ENCODE measurements at places on chromosomes 1 and 21.
A peak's percentile ranks its signal among the peaks of the same experiment; 100 is the strongest.

- DNase-seq: no peak
Observed at GRCh38 chr1:40267767-40268187, 9.7 kb downstream of the ZMPSTE24 start.

DNA sequence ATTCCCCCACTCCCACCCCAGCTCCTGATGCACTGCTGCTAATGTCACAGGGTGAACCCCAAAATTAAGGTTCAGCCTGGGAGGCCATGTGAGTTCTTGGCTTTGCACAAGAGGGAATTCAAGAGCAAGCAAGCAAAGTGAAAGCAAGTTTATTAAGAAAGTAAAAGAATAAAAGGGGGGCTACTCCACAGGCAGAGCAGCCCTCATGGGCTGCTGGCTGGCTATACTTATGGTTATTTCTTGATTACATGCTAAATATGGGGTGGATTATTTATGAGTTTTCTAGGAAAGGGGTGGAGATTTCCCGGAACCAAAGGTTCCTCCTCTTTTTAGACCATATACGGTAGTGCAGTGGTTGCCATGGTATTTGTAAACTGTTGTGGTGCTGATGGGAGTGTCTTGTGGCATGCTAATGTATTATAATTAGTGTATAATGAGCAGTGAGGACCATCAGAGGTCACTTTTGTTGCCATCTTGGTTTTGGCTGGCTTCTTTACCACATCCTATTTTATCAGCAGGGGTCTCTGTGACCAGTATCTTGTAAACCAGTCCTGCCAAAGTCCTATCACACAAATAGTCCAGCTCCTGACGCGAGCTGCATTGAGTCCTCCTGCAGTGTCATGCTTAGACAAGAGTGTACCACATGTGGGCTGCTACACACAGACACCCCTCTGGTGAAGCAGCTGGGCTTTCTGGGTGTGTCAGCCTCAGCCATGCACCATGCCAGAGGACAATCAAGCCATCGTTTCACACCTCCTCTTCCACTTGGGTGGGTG is 46.4 kb upstream of the CSF1 start:
- no peak for DNase-seq

GRCh38 chr1:153609585-153609907 is 3.4 kb downstream of the S100A16 start:
- no peak for DNase-seq

DNA sequence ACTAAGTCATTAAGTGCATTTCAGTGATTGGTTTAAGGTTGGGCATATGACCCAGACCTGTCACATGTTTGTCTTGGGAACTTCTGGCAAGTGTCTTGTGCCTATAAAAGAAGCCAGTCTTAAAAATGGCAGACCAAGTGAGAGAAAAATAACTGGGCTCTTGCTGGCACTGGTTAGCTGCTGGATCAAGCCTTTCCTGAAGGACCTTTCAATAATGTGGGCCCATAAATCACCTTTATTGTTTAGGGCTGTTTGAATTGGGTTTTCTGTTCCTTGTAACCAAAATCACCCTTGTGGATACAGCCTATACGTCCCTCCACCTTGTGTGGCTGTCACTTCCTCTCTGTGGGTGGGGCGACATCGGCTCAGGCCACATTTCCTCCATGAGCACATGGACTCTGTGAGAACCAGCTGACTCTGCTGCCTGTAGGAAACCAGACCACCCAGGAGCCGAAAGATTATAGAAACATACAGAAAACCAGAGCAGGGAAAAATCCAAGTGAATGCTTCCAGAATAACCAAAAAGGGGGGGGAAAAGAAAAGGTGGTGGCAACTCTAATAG is 25.6 kb upstream of the WNT4 start:
- no peak for DNase-seq

GRCh38 chr1:68819190-68819829 is 322.4 kb upstream of the DEPDC1 start:
- no peak for DNase-seq

DNA sequence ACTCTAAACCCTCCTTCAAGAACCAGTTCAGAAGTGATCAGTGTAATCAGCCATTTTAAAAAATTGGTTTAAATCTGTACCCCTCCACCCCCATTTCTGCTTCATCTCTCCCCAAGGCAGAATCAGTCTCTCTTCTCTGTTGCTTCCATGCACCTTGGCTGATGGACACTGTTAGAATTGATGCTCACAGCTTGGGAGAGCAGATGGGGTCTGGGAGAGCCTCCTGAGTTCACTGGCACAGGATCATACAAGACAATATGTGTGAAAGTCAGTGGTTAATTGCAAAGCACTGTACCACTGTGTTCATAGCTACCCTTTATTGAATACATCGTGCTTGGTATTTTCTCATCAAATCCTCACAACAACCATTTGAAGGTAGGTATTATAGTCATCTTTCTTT is 140.9 kb downstream of the ROR1 start:
- no peak for DNase-seq

GRCh38 chr1:74246315-74246714 is 11.1 kb downstream of the TNNI3K start:
- no peak for DNase-seq

- DNase-seq: no peak
Observed at GRCh38 chr1:63829349-63830327, 55.8 kb downstream of the ROR1 start.

- DNase-seq: no peak
Observed at GRCh38 chr21:17848228-17848627, 29.1 kb upstream of the C21orf91 start.

DNA sequence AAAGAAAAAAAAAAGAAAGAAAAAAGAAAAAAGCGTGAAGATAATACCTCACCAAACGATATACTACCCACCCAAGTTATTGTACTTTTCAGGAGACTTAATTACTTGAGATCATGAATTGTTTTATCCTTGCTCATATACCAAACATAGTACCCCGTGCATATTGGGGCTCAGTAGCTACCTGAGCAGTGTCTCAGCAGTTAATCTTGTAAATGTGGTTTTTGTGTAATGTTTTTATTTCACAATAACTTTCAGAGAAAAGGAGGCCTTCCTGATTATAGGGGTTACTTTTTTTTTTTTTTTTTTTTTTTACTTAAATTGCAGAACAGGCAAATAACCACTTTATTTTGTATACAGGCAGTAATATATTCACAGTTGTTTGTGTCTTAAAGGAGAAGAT is 80.3 kb downstream of the OSBPL9 start:
- no peak for DNase-seq

DNA sequence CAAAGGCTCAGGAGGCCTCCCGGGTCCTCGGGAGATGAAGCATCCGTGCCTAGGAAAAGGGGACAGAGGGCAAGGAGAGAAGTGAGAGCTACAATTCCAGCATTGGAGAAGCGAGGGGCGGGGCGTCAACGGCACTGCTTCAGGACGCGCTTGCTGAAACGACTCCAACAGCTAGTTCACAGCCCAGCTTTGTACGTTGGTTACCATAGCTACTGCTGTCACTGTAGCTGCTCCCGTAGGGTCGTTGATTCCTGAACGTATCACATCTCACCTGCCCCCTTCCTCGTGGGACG is 63.1 kb downstream of the TOR1AIP2 start:
- no peak for DNase-seq

- DNase-seq: no peak
Observed at GRCh38 chr21:30337772-30338171, 278 bp upstream of the KRTAP27-1 start.

GRCh38 chr1:91589437-91589836 is 88.8 kb downstream of the CDC7 start:
- no peak for DNase-seq

- DNase-seq: no peak
Observed at GRCh38 chr21:29121759-29122158, 8.7 kb upstream of the MAP3K7CL start.

GRCh38 chr21:16554503-16554902 is 824.7 kb downstream of the USP25 start:
- no peak for DNase-seq

- no peak for DNase-seq
Observed at GRCh38 chr1:24910751-24911650, 19.1 kb downstream of the RUNX3 start.

DNA sequence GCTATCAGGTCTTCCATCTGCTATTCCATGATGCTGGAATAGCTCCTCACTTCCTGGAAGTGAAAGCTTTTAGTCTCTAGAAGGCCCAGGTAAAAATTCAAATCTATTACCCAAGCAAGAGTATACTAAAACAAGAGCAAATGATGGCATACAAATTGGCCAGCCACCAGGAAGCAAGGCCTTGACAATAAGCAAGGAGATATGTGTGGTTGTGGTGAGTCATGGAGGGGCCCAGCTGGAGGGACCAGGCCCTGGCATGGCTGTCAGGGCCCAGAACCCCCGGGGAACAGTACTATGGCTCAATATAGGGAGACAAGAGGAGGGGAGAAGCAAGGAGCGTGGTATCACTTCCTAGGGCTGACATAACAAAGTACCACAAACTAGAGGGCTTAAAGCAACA is 358.7 kb downstream of the RRAGC start:
- DNase-seq: no peak

- DNase-seq: no peak
Observed at GRCh38 chr1:226603858-226604559, 55.4 kb downstream of the STUM start.

DNA sequence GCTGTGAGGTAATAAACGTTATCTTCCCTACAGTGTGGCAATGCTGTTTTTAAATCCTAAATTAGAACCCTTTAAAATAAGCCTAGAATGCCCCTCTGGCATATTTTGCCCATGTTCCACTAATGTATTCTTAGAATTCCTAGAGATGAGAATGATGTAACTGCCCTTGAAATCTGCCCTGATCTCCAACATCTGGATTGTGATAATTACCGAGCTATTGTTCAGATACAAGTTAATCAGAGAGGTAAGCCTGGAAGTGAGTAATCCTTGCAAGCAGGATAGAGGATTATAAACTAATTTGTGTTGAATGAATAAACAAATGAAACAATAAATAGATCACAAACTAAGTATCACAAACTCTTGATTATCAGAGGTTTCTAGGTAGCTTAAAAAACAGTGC is 107.8 kb upstream of the DMRTA2 start:
- DNase-seq: no peak

- DNase-seq: no peak
Observed at GRCh38 chr21:34603710-34604057, 11.2 kb downstream of the RCAN1 start.

GRCh38 chr1:106768077-106768476 is 288.4 kb upstream of the PRMT6 start:
- no peak for DNase-seq

GRCh38 chr1:60234776-60235175 is 161.2 kb upstream of the C1orf87 start:
- DNase-seq: no peak

DNA sequence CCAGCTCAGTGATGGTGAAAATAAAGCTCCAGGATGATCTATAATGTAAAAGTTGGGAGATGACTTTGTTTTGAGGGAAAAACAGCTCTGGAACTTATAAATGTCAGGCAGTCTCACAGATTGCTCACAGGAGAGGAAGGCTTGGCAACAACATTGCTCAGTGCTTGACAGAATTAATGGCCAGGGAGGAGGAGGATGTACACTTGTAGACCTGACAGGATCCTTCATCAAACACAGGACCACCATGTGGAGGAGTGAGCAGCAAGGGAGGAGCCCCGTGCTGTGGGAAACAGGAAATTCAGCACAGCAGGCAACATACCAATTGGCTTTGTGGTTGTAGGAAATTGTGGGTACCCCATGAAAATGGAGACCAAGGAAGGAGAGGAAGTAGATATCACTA is 291.8 kb upstream of the CAMK1G start:
- no peak for DNase-seq

- no peak for DNase-seq
Observed at GRCh38 chr1:67420835-67421492, 9.2 kb downstream of the SERBP1 start.

GRCh38 chr1:197917805-197918651 is 856 bp downstream of the LHX9 start:
- DNase-seq: no peak

GRCh38 chr1:22864886-22865285 is 107.8 kb downstream of the LACTBL1 start:
- no peak for DNase-seq

- DNase-seq: no peak
Observed at GRCh38 chr1:22879445-22879844, 93.2 kb downstream of the LACTBL1 start.

GRCh38 chr21:32007456-32007855 is 134.6 kb downstream of the HUNK start:
- DNase-seq: no peak

GRCh38 chr1:9202240-9202870 is 32.2 kb upstream of the H6PD start:
- DNase-seq: no peak

DNA sequence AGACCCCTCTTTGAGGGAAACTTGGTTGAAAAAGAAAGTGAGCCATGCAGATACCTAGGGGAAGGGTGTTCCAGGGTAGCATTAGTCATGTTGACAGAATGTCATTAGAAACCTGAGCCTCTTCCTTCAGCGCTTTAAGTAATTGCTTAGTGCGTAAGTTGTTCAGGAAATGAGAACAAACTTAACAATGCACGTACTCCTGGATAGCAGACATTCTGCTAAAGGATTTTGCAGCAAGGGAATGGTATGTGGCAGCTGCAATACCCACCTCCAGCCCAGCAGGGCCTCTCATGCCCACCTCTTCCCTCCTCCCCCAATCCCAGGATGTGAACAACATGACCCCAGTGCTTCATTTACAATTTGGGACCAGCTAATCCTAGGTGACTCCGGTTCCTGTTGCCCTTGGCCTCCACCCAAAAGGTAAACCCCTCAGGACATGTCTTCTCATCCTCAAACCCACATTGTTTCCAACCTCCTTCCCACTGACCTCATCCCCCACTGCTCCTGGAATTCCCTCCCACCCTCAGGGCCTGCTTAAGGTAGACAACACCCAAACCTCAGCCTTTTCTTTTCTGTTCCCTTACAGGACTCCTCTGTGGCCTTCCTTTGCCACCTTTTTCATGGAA is 98.0 kb upstream of the BCAR3 start:
- DNase-seq: peak; percentile 44

DNA sequence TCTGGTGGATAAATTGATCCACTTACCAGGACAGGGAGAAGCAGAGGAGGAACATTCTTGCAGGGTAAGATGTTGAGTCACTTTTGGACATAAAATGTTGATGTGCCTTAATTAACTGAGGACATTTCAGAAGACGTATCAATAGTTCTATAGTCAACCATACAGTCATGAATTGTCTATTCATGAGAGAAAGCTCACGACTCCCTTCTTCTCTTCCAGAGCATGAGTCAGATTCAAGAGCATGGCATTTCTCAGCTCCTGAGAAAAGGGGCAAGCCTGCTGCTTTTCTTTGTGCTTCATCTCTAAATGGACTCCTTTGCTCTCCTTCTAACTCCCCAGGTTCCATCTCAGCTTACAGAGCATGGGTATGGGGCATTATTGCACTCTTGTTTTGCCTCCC is 55.7 kb downstream of the ADGRL4 start:
- DNase-seq: no peak

- no peak for DNase-seq
Observed at GRCh38 chr1:100883963-100884362, 10.7 kb downstream of the EXTL2 start.

- no peak for DNase-seq
Observed at GRCh38 chr1:86155807-86156565, 586 bp downstream of the COL24A1 start.

GRCh38 chr1:93630168-93630567 is 51.5 kb downstream of the BCAR3 start:
- no peak for DNase-seq

- DNase-seq: no peak
Observed at GRCh38 chr1:57530206-57530910, 106.5 kb upstream of the DAB1 start.

- peak; percentile 27 for DNase-seq
Observed at GRCh38 chr1:67713057-67713846, 28.3 kb downstream of the GADD45A start.

Measured in osteocyte (in vitro differentiated cells).